Hepatic stellate cell (primary cell): ENCODE measurements at places on chromosomes 13 and 19.

GRCh38 chr13:73417012-73417615, 358.3 kb downstream of the KLF5 start:
- DNase-seq: no peak

GRCh38 chr19:49272204-49272603, 52.8 kb downstream of the SLC6A16 start:
- no peak for DNase-seq

GRCh38 chr19:13827656-13828055, 32.4 kb downstream of the ZSWIM4 start:
- no peak for DNase-seq

GRCh38 chr13:31224174-31224669, 24.4 kb downstream of the B3GLCT start:
- no peak for DNase-seq

DNA sequence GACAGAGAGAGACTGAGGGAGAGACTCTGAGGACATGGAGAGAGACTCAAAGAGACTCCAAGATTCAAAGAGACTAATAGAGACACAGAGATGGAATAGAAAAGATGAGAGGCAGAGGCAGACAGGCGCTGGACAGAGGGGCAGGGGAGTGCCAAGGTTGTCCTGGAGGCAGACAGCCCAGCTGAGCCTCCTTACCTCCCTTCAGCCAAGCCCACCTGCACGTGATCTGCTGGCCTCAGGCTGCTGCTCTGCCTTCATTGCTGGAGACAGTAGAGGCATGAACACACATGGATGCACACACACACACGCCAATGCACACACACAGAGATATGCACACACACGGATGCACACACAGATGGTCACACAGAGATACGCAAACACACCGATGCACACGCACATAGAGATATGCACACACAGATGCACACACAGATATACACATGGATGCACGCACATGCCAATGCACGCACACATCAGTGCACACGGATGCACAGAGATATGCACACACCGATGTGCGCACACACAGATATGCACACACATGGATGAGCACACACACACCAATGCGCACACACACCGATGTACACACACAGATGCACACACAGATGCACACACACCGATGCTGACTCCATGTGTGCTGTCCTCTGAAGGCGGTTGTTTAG, 3.3 kb upstream of the F10 start:
- no peak for DNase-seq

DNA sequence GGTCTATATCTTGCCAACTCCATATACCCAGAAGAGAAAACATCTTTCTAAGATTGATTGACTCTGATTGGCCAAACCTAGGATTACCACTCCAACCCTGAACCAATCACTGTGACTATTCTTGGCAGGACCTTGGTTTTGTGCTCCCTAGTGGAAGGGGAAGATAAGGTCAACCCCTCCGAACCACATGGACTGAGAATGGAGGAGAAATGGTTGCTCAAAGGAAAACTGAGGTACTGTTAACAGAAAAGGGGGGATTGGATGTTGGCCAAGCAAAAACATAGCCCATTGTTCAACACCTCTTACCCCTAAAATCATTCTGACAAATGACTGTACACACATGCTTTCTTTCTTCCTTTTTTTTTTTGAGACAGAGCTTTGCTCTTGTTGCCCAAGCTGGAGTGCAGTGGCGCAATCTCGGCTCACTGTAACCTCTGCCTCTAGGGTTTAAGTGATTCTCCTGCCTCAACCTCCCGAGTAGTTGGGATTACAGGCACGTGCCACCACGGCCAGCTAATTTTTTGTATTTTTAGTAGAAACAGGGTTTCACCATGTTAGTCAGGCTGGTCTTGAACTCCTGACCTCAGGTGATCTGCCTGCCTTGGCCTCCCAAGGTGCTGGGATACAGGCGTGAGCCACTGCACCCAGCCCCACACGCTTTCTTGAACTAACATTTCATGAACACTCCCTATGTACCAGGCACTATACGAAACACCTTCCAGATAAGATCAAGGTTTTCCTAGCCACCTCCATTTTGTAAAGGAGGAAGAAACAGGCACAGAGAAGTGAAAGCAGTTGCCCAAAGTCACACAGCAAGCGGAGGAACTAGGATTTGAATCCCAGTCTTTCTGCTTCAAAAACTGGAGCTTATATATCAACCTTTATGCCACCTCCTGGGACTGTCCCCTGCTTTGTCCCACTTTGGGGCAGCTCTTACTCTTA, 6.5 kb downstream of the MEIOSIN start:
- no peak for DNase-seq

DNA sequence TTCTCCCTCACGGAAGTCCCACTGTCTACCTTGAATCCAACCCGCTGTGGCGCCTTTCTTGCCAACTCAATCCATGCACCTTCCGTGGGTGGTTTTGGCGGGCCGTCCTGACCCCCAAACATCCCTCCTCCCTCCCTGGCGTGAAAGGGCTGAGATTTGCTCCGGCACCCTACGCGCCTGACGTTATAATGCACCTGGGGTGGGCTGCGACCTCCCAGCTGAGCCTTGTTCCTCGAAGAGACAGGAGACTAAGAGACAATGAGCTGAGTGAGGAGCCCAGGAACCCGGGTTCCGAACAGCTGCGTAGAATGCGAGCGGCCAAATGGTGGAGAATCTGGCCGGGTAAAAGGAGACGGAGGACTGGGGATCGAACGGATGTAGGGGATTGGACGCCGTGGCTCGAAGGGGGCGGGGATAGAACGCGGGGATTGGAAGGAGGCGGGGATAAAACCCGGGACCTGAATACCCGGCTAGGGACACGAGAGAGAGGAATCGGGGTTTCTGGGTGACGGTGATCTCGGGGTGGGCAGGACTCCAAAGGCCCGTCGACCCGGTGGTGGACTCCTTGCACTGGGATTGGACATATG, at the start of gene CPT1C:
TSS of gene CPT1C (plus strand) at position 461 of the 587 bp plus-strand sequence. CDS start 1,137 bp downstream, outside the sequence.
- DNase-seq: peak; percentile 97

DNA sequence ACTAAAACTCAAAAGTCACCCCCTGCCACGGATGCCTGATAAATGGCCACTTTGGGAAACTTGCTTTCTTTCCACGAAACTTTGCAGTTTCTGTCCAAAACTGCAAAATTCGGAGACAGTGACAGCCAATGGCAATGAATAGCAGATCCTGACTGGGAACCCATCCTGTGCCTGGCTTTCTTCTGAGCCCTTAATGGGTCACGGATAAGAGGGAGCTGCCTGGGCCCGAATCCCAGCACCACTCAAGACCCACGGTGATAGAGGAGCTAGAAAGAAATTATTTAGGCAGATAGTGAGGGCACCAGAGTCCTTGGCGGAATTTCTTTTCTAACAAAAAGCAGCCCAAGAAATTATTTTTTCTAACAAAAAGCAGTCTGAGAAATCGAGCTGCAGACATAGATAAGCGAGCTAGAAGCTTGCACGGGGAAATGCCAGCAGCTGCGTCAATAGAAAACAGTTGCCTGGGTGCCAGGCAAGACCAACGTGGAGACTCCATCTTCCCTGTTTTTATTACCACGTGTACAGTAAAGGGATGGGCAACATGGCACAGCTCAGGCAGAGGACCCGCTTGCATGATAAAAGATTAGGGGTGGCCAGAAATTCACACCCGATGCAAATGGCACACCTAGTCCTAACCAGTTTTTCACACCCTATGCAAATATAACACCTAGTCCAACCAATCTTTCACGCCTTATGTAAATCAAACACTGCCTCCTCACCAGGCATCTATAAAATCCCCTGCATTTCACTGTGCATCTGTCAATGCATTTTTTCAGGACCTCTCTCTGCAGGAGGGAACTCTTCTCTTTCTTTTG, 7.1 kb upstream of the HSH2D start:
- DNase-seq: no peak

DNA sequence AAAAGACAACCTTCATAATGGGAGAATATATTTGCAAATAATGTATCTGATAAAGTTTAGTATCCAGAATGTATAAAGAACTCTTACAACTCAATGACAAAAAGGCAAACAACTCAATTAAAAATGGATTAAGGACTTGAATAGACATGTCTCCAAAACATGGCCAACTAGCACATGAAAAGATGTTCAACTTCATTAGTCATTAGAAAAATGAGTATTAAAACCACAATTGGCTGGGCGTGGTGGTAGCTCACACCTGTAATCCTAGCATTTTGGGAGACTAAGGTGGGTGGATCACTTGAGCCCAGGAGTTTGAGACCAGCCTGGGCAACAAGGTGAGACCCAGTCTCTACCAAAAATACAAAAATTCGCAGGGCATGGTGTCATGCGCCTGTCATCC, 18.8 kb upstream of the ZMYM5 start:
- no peak for DNase-seq

DNA sequence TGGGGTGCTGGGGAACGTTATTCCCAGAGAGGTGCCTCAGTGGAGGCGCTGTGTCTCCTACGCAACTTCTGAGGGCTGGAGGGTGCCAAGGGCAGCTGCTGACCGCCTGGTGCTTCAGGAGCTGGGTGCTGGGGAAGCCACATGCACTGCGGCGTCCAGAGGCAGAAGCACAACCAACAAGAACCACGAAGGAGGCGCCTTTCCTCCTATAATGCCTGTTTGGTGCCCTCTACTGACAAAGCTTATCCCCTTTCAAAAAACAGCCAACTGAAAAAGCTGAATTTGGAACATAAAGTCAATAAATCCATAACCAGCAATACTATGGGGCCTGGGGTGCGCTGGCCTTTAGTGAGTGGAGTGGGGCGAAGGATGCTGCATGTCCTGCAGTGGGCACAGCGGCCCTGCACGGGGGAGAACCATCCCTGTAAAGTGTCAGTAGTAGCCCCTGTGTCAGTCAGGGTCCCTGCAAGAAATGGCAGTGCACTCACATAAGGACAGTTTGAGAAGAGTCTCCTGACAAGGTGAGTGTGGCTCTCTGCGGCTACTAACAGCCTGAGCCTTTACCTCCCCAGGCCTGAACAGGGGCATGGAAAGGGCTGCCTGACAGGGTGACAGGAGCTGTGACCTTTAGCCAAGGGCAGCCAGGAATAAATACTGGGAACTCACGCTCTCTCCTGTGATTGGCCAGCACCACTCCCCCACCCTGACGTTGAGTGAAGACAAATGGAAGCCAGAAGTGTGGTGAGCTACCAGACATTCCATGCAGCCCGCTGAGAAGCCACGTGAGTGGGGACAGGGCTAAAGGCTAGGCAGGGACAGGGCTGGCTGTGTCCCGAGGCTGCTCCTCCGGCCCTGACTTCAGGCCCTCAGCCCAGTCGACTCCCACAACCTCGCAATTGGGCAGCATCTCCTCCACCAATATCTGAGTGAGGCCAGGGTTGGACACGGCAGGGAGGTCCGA, 4.5 kb upstream of the B3GNT8 start:
- peak; percentile 56 for DNase-seq

DNA sequence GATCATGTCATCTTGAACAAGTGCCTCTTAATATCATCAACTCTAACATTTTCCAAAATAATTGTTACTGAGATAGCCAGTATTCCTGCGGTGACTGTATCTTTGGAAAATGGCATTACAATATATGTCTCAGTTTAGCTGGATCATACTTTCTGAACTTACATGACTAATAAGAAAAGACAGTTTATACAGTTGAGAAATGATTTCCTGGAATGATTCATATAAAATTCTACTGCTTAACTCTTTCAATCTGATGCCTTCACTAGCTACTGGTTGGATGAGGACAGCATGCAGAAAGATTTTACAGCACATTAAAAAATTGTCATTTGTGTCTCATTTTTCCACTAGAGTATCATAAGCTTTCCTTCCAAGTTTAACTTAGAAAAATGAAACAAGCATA, 302.1 kb downstream of the PCDH17 start:
- no peak for DNase-seq

DNA sequence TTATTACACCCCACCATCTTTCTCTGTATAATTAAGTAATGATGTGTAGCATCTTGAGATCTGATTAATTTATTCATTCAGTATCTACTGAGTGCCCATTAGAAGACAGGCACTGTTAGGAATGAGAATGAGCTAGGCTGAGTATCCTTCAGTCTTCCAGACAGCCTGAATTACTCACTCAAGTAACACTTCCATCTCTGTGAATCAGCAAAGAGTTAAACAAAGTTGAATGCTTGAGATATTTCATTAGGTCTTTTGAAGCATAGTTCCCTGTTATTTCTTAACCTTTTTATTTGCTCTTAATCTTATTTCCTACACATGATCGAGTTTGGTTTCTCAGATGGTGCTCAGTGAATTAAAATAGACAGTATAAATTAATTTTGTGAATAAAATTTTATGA, 413.7 kb downstream of the DCT start:
- no peak for DNase-seq

DNA sequence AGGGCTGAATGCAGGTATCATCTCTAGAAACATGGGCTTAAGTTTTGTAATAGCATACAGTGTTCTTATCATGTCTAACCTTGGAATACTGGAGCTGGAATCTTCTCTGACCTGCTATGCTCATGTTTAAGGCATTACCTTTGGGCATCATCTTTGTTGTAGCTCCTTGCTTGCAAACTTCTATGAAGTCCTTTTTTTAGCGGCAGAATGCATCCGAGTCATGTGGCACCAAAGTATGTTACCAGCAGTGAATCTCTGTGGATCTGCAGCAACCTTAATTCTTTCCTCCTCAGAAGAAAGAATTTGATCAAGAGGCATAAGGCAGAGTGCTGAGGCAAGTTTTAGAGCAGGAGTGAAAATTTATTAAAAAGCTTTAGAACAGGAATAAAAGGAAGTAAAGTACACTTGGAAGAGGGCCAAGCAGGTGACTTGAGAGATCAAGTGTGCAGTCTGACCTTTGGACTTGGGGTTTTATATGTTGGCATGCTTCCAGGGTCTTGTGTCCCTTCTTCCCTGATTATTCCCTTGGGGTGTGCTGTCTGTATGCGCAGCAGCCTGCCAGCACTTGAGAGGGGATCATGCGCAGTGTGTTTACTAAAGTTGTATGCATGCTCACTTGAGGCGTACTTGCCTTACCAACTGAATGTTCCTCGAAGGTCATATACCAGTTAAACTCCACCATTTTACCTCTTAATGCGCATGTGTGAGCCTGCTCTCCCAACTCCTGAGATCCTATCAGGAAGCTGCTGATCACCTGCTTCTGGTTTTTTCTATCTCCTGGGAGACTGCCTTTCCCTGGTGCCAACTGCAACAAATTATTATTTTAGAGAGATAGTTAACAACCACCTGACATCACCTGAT, 115.5 kb downstream of the LACC1 start:
- no peak for DNase-seq

GRCh38 chr13:113650275-113650674, 7.7 kb downstream of the ATP4B start:
- no peak for DNase-seq

DNA sequence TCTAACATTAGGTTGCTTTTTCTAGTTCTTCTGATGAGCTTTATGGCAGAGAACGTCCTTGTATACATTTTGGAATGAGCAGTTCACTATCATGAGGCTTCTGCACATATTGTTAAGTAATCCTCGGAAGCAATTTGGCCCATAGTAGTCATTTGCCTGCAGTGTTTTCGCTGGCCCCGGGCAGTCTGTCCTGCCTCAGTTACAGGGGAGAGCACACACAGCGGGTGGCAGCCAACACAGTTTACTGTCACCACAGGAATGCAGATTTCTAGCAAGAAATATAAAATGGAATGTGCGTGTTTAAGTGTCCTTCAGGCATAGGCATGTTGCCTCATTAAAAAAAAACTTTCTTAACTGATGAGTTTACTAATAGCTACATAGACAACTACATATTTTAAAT, 71.5 kb upstream of the GJB6 start:
- DNase-seq: no peak
